ENCODE measurements at places on chromosomes 5 and 9.

GRCh38 chr5:56169949-56170348 lies 63.2 kb downstream of the ANKRD55 start:
- DNase-seq, result no peak

GRCh38 chr9:101912698-101913097 lies 174.3 kb upstream of the GRIN3A start:
- DNase-seq, result no peak

DNA sequence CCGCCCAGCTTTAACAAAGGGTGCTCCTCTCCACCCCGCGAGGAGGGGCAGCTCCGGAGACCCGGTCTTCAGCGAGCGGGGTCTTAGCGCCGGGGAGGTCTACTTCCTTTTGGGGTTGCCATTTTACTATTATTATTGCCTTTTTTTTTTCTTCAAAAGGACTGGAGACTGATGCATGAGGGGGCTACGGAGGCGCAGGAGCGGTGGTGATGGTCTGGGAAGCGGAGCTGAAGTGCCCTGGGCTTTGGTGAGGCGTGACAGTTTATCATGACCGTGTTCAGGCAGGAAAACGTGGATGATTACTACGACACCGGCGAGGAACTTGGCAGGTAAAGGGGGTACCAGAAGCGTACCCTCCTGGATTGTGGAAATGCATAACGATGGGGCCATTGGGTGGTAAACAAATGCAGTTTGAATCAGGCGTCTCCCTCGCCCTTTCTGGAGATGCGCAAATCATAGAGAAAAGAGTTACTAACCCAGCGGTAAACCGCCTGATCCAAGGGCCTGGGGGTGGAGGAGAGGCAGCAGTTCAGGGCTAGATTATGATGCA lies 1.2 kb downstream of the DAPK1 start:
- DNase-seq, result no peak

GRCh38 chr9:89497257-89497963 lies 503 bp downstream of the SEMA4D start:
- no peak for DNase-seq

- DNase-seq, result no peak
Measured at GRCh38 chr5:22649074-22649473, 204.1 kb downstream of the CDH12 start.

- DNase-seq, result no peak
Measured at GRCh38 chr5:141547488-141547887, 58.6 kb downstream of the PCDHGC5 start.

DNA sequence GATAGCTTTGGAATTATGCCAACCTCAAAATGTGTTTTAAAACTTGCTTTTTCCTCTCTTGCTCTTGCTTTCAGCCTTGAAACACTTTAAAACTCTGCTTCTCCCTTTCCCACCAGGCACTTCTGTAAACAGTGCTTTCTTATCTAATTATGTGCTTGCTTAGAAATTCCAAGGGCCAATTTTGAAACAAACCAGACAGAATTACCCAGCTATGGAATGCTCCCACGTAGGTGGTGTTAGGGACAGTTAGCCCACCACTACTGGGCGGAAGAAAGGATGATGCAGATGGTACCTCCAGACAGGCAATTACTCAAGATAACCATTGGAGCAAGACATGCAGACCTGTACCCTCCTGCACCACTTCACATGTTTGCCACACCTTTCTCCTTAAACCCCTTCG lies 523.0 kb upstream of the PTPRD start:
- no peak for DNase-seq

GRCh38 chr5:34563931-34564709 lies 92.0 kb upstream of the RAI14 start:
- no peak for DNase-seq

DNA sequence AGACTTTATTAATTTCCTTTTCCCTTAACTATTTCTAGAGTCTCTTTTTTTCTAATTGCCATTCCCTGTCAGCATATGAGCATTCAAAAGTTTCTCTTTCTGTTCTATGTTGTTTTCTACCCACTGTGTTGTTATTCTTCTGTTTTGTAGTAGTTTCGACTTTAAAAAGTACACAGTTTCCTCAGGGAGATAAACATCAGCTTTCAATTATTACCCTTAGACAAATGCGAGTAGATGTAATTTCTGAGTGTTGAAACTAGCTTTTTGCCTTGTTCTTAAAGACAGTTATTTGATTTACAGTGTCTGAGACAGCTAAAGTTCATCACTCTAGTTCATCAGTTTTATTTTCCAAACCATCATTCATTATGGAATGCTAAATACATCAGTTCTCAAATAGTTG lies 19.5 kb downstream of the MTREX start:
- DNase-seq, result no peak

- DNase-seq, result no peak
Measured at GRCh38 chr5:42870882-42871418, 59.3 kb upstream of the SELENOP start.

DNA sequence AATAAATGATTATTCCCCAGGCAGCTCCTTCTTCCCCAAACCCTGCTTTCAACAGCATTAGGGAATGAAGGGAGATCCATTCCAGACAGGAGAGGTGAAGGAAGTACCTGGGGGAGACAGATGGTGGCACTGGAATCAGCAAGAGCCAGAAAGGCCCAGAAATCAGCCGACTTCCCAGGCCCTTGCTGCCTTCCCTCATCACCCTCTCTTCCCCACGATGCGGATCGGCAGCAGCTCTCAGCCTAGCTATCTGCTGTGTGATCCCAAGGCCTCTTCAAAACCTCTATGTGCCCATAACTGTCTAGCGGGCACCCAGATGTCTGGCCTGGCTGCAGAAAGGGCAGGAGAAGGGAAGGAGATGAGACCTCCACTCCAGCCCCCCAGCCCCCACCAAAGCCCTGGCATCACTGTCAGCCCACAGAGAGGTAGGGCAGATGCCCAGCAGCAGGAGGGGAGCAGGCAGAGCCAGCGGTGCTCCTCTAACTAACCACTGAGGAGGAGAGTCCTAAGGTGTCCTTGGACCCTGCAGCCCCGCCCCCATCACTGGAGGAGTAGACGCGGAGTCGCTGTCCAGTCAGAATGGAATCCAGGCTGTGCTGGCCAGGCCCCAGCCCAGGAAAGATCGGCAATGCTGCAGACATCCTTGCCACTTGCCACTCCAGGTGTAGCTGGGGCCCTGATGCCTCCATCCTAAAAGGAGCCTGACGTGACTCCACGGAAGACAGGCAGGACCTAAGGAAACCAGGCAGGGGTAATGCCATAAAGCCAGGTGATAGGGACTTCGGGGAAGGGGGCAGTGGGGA lies 12.7 kb downstream of the CNTFR start:
- DNase-seq, result no peak

GRCh38 chr5:4019009-4019769 lies 423.6 kb downstream of the IRX1 start:
- no peak for DNase-seq

DNA sequence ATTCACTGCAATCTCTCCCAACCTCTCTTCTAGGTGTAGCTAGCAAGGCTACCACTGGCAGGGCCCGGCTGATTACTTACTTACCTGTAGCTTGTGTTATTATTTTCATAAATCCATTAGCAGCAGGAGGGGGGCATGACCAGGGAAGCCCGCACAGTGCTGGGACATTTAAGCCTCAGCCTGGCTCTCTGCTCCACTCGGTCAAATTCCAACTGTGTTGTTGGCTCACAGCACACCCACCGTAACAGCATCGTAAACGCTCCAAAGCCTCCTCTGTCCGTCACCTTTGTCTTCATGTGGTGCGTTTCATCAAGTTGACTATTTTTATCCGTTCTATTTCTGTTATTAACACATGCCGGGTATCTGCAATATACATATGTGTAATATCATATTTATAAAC lies 264.7 kb downstream of the NSG2 start:
- no peak for DNase-seq

DNA sequence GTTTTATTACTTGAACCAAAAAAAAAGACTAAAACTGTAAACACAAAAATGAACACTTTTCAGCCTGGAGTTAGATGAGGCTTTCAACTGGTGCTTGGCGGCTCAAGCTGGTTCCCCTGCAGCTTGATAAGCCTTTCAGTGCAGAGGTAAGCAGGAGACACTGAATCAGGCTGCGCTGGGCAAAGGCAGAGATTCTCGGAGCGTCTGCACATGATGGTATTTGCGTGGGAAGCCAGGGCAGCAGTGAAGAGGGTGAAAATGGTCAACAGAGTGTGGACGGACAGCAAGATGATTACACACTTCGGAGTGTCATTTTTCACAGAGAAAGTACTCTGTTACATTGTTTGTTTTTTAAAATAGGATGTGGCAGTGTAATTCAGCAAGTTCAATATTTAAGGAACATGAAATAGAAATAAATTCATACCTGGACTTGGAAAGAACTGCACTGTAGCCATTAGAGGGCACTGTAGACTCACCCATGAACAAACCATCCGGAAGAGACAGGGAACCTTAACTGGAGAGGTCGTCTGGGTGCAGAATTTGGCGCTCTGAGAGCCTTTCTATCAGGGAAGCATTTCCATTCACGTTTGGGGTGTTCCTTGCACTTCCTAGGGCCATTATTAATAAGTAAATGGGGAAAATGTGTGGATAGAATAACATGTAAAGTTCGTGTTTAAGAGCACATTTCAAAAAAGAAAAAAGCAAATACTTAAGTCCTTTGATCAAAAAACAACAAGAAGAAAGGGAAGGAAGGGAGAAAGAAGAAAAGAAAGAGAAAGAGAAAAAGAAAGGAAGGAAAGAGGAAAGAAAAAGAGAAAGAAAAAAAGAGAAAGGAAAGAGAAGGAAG lies 69.8 kb downstream of the ICE1 start:
- DNase-seq, result no peak

GRCh38 chr5:120152931-120153330 lies 311.2 kb upstream of the PRR16 start:
- no peak for DNase-seq

DNA sequence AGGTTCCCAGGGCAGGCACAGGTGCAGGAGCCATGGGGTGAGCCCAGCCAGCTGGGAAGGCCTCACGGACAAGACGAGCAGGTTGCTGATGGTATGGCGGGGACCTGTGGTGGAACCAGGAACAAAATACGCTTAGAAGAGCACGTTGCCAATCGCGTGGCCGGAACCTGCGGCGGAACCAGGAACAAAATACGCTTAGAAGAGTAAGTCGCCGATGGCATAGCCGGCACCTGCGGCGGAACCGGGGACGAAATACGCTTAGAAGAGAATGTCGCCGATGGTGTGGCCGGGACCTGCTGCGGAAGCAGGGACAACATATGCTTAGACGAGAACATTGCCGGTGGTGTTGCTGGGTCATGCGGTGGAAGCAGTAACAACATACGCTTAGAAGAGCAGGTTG lies 23.5 kb upstream of the SPATA31E1 start:
- DNase-seq, result no peak

- DNase-seq, result no peak
Measured at GRCh38 chr9:21993893-21994555, at the start of gene CDKN2A. Gene CDKN2A (minus strand): TSS chr9:21994392.

- no peak for DNase-seq
Measured at GRCh38 chr5:10214041-10214440, 35.6 kb downstream of the ATPSCKMT start.

- no peak for DNase-seq
Measured at GRCh38 chr5:162078805-162079204, 11.2 kb downstream of the GABRG2 start.

DNA sequence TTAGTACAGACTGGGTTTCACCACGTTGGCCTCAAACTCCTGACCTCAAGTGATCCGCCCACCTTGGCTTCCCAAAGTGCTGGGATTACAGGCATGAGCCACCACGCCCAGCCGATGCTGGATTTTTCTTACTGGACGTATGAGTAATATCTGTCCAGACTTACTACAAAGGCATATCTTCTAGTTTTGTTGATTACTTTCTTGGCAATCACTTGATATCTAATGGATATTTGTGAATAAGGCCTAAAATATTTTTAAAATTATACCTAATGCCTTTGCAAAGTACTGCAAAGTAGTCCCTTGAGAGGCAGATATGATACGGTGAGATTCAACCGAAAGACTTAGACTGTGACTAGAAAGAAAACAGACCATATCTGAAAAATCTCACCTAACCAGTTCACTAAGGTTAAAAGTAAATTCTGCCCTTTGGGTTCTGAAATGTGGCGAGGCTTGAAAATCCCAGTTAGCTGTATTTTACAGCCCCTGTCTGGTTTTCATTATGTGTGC lies 152.1 kb downstream of the GNAQ start:
- DNase-seq, result no peak

GRCh38 chr9:68978066-68978465 lies 35.8 kb downstream of the PRKACG start:
- DNase-seq, result no peak

DNA sequence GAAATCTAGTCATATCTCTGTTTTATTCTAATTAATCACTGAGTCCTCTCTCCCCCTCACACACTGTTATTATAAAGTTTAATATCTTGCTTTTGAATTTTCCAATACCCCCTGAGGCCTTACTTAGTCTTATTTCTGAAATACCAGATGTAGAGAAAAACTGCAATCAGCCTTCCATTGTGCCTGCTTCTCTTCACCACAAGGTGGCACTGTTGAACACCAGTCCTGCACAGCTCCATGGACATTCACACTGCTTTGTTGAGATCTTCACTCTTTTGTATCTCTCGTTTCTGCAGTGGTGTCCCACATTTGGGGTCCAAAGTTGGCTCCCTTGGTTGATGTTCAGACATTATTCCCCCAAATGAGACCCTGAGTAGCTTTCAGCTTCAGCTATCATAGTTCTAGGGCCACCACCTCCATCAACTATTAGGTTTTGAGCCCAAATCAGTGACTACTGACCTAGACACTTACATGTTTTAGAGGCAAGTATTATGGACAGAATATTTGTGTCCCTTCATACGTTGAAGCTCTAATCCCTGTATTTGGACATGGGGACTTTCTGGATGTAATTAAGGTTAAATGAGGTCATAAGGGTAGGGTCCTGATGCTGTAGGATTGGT lies 24.3 kb downstream of the BOD1 start:
- no peak for DNase-seq

DNA sequence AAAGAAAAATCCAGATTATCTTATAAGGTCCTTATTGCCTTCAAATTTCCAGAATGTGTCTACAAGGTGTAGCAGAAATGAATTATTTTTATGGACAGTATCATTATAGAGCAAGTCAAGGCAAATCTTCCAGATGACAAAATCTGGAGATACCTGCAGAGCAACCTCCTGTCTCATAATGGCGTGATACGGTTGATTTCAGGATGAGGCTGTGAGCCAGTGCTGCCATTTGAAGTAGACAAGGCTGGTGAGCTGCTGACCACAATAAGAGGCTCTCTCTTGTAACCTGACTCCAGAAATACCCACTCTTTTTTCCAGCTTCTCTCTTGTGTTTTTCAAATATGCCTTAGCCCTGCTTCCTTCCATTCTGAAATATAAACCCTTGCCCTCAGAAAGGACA lies 108.2 kb downstream of the HTR1A start:
- DNase-seq, result no peak

DNA sequence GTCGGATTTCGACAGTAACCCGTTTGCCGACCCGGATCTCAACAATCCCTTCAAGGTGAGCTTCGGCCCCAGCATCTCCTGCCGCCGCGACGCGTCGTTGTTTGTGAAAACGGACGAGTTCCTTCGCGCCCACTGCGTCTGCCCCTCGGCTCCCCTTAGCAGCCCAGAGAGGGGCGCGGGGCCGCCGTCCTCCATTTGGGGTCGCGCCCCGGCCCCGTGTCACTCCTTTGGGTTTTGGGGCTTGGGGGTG lies 182 bp downstream of the SCAMP1 start:
- no peak for DNase-seq

- DNase-seq, result no peak
Measured at GRCh38 chr9:95429096-95429495, 87.7 kb downstream of the PTCH1 start.

Data from stimulated activated CD8-positive, alpha-beta memory T cell treated with anti-CD3 and anti-CD28 coated beads, Interleukin-2, amount 100 ng/mL, for 1 hour (primary cell).